Fibroblast of mammary gland (primary cell): ENCODE measurements at places on chromosomes 16 and 17.

- peak; percentile 33 for DNase-seq
These were observed 68.7 kb downstream of the HIC1 start for GRCh38 chr17:2123375-2124251.

GRCh38 chr16:69340095-69340644 lies 598 bp downstream of the NIP7 start:
- no peak for DNase-seq

- no peak for DNase-seq
These were observed 342.5 kb downstream of the MAF start for GRCh38 chr16:79257953-79258490.

GRCh38 chr16:48496571-48497095 lies 111.4 kb upstream of the SIAH1 start:
- no peak for DNase-seq

DNA sequence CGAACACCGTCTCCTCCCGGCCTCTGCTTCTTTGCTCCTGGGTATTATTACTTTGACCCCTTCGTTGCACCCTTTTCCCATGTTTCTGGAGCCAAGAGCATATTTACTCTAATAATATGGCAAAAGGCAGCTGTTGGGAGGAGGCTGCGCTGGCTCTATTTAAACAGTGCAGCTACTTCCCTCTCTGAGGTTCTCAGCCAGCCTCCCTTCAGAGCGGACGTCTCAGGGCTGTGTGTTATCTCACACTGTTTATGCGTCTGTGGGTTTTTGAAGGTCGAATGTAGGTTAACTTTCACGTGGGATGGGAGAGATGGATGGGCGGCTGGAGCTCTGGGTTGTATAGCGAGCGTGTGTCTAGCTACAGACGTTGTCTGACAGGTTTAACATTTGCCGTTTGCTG lies 45.3 kb downstream of the COX4I1 start:
- no peak for DNase-seq

DNA sequence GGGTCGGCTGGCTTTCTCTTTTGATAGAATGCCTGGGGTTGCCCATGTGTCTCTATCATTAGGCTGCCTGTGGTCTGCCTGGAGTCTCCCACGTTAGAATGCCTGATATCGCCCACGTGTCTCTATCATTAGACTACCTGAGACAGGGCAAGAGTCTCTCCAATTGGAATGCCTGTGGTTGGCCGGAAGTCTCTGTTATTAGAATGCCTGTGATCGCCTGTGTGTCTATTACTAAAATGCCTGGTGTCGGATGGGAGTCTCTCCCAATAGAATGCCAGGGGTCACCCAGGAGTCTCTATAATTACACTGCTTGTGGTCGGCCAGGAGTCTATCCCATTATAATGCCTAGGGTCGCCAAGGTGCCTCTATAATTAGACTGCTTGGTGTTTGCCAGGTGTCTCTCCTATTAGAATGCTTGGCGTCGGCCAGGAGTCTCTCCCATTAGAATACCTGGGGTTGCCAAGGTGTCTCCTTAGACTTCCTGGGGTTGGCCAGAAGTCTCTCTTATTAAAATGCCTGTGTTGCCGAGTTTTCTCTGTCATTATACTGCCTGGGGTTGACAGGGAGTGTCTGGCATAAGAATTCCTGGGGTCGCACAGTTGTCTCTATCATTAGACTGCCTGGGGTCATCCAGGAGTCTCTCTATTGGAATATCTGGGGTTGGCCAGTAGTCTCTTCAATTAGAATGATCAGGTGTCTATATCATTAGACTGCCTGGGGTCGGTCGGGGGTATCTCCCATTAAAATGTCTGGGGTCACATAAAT lies 2272.8 kb downstream of the TP53TG3F start:
- DNase-seq, result no peak

DNA sequence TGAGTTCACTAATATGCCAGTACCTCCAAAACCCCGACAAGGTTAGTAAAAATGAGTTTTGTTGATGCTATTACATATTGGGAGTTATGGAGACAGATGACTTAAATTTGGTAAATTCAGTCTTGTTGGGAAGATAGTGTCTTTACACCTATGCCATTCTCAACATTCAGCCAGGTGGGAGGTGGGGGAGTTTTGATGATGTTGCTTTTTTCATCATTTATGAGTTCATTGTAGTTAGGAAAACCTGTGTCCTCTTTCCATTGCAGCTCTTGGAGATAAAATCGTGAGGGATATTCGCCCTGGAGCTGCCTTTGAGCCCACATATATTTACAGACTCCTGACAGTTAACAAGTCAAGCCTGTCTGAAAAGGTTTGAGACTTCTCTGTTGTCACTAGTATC lies 59.9 kb upstream of the CRISPLD2 start:
- no peak for DNase-seq

GRCh38 chr16:9139965-9140364 lies 48.5 kb downstream of the HAPSTR1 start:
- peak; percentile 39 for DNase-seq

DNA sequence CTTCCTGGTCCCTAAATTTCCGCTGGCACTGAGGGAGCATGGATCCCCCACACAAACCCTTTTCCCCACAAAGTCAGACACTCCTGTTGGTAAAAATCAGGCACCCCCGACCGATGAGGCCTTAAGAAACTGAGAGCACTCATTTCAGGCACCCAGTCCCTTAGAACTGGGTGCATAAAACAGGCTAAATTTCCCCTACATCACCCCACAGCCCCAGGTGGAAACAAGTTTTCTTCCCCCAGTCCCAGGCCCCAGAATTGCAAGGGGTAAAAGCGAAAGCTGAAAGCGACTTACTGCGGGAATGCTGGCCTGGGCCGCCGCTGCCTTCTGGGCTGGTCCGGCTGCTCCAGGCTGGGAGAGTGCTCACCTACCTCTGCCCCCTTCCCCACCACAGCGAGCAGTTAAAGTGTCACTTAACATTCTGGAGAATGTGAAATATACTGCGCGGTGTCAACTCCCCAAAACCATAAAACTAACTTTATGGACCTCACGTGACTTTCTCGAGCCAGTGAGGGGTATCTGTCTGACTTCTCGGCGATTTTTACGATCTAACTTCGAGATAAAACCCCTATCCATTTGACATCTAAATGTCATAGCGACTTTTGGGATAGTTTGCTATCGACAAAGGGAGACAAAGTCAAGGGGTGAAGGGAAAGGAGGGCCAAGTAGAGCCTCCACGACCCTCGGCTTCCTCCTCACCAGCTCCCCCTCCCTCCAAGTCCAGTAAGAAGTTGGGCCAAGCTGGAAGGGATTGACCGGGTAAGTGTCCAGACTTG lies at the start of gene HOXB3:
Gene HOXB3 (minus strand): TSS at position 411 of the 776 bp plus-strand sequence. CDS start 37,767 bp downstream, outside the sequence.
- no peak for DNase-seq

DNA sequence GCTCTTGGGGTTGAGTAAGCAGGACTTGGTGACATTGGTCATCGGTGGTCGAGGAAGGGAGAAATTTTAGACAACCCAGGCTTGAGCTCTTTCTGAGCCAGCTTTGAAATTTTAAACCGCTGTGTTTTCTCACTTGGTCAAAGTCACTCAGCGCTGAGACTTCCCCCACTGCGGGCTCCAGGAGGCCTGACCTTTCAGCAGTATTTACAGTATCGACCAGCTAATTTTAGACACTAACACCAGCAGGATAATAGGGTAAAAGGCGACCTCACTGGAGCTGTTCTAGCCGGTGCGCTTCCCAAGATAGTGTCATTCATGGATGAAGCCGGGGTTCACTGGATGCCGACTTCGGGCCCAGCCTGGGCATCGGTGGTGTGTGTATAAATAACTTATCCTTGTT lies 29.7 kb upstream of the WSCD1 start:
- no peak for DNase-seq

GRCh38 chr17:73397856-73398540 lies 86.2 kb upstream of the CDC42EP4 start:
- DNase-seq, result no peak

DNA sequence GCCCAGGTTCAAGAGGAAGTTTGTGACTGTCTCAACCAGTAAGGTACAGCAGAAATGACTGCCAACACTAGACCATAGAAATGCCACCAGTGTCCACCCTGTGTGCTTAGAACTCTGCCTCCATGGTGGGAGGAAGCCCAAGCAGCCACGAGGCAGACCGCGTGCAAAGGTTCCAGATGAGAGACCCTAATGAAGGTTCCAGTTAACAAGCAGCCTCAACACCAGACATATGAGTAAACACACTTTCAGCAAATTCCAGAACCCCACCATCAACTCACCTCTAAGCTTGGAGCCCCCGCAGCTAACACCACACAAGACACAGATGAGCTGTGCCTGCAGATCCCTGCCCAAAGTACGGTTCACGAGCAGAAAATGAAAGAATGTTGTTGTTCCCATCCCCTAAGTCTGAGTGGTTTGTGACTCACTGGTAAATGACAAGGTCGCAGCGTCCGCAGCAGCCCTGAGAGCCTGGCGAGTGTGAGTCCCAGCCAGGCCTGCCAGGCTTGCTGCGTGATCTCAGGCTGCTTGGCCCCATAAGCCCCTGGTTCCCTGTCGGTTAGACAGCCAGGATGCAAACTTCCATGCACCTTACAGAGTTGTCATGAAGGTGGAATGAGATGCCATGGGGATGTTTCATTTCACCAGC lies 193.7 kb downstream of the C16orf95 start:
- DNase-seq, result no peak

GRCh38 chr17:28039251-28039650 lies 3.2 kb upstream of the NLK start:
- no peak for DNase-seq

GRCh38 chr17:22512506-22512905 lies 820.2 kb downstream of the KCNJ18 start:
- DNase-seq, result no peak

DNA sequence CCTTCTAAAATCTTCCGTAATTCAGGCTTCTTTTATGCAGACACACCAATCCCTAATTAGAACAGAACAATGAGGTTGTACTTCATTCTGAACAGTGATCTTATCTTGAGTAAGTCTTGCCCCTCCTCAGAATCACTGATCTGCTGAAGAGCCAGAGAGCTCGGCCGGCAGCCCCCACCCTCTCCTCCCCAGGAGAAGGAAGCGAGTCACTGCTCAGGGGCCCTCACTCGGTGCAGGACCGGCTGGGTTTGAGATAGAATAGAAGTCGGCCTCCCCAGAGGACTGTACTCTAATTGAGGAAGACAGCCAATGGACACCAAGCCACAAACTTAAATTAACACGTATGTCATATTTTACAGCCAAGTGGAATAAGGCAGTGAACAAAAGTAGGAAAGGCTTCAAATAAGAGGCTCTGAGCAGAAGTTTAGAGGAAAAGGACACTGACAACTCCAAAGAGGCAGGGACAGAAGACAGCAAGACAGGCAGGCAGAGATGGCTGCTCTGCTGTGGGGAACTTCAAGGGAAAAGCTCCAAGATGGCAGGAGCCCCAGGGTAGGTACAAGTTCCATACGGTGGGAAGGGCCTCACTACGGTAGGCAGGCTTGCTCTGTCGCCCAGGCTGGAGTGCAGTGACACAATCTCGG lies 18.6 kb downstream of the CREBBP start:
- DNase-seq, result peak; percentile 31

DNA sequence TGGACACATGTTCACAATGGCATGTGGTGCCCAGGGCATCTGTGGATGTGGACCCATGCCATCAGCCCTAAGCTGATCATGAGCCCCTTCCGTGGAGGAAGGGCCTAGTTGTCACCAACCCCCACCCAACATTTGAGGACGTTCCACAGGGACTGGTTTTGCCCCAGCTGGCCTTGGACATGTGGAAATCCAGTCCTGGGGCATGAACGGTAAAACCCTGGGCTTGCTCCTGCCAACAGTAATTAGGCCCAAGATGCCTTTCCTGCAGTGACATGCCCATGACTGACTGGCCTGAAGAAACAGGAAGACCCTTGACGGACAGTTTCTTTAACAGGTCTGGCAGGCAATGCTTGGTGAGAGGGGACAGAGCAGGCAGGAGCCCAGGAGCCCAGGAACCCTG lies 7.7 kb downstream of the TNS4 start:
- DNase-seq, result no peak

DNA sequence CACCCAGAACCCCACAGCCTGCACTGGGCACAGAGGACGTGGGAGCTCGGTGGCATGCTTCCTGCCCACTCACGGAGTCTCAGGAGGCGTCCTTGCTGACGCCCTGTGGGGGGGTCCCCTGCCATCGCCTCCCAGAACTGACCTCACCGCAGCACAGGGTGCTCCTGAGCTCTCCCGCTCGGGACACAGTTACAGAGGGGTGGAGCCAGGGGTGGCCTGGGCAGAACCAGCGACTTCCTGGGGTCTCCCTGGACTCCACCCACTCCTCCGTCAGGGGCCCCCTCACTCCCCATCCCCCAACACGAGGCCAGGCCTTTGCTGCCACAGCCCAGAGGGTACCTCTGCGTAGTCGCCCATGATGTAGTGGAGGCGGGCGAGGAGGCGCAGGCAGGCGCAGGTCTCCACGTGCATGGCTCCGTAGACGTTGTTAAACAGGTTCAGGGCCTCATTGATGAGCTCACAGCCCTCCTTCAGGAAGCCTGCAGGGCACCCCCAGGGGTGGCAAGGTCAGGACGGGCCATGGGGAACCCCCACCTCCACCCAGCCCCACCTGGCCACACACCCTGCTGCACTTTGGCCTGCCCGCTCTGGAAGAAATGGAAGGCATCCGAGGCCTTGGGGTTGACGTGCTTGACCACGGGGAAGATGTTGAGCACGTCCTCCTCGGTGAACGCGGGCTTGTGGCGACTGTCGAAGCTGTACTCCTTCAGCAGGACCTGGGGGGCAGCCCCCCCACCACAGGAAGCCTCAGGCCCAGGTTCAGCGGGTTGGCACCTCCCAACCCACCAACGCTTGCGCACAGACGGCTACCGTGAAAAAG lies 17.8 kb downstream of the CLUH start:
- no peak for DNase-seq

DNA sequence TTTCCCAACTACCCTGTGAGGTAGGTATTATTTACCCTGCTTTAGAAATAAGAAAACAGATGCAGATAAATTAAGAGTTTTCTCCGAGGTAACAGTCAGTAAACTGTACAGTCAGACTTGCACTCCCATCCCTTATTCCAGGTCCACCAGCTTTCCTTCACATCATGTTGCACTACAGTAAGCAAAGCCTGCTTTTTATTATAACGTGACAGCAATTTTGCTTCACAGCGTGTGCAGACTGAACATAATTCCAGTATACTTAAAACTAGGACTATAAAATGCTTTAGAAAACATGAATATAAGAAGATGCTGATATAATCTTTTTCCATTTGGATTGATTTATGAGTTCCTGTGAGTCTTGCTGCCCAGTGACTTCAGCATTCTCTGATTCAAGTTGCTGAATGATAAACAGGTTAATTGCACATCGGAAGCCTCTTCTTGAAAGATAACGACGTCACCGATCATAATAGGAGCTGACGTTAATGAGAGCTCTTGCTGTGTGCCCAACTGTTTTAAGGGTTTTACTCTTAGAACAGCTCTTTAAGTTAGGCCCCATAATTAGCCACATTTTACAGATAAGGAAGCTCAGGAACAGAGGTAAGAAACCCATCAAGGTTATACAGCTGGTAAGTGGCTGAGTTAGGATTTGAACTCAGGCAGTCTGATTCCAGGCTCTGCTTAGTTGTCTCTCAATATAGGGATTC lies 1.4 kb downstream of the LIG3 start:
- peak; percentile 68 for DNase-seq

- DNase-seq, result no peak
These were observed 10.1 kb downstream of the HMOX2 start for GRCh38 chr16:4486126-4486893.
